ENCODE measurements at places on chromosomes 12 and 14. TPM values are rescaled to one million over a fixed set of nuclear protein-coding genes. Genes with fewer than 3 reads are reported as not detected.

SMIM41 gene
- total RNA-seq = 28.0 TPM

PMCH gene
- total RNA-seq = not detected

- H3K27ac ChIP-seq = peak overlapping the region; percentile 99
- no peaks in the 10 kb centered on the region for H3K27me3 ChIP-seq
- no peaks in the 10 kb centered on the region for H3K36me3 ChIP-seq
These were observed 32.8 kb downstream of the MIA2 start for GRCh38 chr14:39266525-39266870.

- no peak overlapping the region for H3K4me3 ChIP-seq
- peaks cover 24% of the 10 kb centered on the region for H3K4me1 ChIP-seq
- H3K27me3 ChIP-seq = no peaks in the 10 kb centered on the region
- H3K36me3 ChIP-seq = no peaks in the 10 kb centered on the region
These were observed 66.2 kb downstream of the CRADD start for GRCh38 chr12:93743229-93743998.

Measured in tibial nerve (tissue), 4 donors.